ENCODE measurements at places on chromosomes 5 and 9.

GRCh38 chr5:157457391-157457790 is 2.6 kb upstream of the NIPAL4 start:
- DNase-seq, result no peak

DNA sequence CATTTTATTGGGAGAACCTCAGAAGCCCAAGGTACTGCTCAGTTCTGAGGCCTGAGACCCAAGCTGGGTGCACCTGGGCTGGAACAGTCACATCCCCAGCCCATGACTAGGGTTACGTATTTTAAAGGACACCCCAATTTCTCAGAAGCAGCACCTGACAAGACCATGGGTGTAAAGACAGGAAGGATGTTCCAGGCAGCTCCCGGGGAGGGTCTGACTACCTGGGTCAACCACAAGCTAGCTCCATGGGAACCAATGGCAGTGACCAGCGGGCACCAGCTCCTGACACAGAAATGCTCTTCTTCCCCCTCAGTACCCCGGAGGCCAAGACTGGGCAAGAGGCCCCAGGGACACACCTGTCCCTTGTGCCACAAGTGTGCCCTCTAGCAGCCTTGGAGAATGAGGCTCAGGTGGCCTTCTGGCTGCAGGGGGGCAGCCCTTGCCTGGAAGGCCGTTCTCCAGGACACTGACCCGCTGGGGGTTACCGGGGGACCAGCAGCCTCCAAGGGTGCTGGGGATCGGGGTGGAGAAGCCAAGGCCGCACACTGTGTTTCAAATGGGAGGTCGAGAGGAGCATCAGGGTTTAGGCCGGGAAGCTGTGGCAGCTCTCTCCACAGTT is 52.6 kb downstream of the IPPK start:
- no peak for DNase-seq

DNA sequence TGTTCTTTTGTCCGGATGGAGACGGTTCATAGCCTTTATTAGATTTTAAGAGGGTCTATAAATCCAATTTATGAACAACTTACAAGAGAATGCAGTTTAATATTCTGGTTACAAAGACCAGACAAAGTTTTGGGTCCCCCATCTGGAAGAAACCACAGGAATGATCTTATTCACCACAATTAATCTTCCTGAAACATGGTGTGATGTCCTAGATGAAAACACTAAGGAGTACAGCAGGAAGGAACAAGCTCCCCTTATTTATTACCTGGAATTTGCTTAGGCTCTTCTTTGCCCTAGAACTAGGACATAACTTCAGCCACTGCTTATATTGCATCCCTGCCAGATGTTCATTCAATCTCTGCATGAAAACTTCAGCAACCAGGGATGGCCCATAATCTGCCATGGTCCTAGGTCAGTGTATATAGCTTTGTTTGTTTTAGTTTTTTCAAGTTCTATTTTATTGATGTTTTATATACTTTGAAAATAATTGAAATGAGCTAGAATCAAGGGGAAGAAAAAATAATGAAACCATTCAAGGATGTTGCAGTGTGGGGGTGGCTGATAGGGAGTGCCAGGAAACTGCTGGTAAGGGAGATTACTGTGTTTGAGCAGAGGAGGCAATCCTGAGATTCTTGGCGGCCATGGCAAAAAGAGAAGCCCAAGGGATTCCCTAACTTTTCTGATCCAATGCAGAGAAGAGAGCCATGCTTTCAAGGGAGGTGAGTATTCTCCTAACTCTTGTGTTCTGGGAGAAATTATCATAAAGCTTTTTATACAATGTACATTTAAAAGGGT is 16.8 kb downstream of the TXNDC8 start:
- DNase-seq, result no peak

- DNase-seq, result peak; percentile 84
Observed at GRCh38 chr5:176647843-176648473, 674 bp downstream of the TSPAN17 start.

DNA sequence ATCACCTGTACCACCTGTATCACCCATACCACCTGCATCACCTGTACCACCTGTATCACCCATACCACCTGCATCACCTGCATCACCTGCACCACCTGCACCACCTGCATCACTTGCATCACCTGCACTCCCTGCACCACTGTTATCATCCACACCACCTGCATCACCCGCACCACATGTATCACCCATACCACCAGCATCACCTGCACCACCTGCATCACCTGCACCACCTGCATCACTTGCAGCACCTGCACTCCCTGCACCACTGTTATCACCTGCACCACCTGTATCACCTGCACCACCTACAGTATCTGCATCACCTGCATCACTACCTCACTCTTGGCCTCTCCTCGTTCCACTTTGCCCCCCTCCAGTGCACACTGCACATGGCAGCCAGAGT is 63.2 kb upstream of the CKMT2 start:
- DNase-seq, result no peak

GRCh38 chr9:19023078-19023477 is 9.9 kb downstream of the SAXO1 start:
- no peak for DNase-seq

- no peak for DNase-seq
Observed at GRCh38 chr9:111965566-111966019, 69.0 kb downstream of the UGCG start.

- DNase-seq, result no peak
Observed at GRCh38 chr9:89743573-89744254, 138.9 kb downstream of the GADD45G start.

- no peak for DNase-seq
Observed at GRCh38 chr5:83031381-83031780, 45.8 kb downstream of the TMEM167A start.

GRCh38 chr9:98280574-98280973 is 25.1 kb upstream of the TBC1D2 start:
- no peak for DNase-seq

DNA sequence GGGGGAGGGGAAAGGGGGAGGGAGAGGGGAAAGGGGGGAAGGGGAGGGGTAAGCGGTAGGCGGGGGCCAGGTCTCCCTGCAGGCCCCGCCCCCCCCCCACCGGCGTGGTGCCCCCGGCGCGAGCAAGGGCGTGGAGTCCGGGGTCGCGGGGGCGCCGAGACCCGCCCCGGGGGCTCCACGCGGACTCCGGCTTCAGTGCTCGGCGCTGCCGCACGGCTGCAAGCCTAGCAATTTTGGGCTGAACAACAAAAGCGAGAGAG is 10.8 kb downstream of the C9orf50 start:
- DNase-seq, result no peak

- no peak for DNase-seq
Observed at GRCh38 chr9:115952430-115953292, 200.9 kb upstream of the PAPPA start.

- DNase-seq, result no peak
Observed at GRCh38 chr5:142143878-142144277, 35.3 kb downstream of the NDFIP1 start.

DNA sequence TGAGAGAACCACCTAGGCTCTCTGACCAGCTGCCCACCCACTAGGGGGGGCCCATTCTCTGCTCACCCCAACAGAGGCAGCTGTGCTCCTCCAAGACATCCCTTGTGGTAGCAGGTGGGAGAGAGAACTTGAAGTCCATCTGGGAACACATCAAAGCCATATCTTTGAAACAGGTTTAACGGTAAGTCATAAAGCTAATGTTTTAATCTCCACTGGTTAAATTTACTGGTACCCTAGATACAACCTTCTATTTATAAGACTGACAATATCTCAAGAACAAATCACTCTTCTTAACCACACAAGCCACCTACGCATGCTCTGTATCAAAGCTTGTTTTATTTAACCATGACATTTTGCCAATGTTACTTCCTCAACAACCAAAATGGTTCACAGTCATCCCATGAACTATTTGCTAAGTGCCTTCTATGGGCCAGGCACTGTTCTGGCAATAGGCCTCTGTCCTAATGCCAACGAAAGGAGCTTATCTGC is 20.4 kb downstream of the AUH start:
- no peak for DNase-seq

- DNase-seq, result no peak
Observed at GRCh38 chr5:79135790-79136553, 24.4 kb downstream of the BHMT start.

GRCh38 chr5:56624751-56625150 is 190.6 kb upstream of the MAP3K1 start:
- DNase-seq, result no peak

DNA sequence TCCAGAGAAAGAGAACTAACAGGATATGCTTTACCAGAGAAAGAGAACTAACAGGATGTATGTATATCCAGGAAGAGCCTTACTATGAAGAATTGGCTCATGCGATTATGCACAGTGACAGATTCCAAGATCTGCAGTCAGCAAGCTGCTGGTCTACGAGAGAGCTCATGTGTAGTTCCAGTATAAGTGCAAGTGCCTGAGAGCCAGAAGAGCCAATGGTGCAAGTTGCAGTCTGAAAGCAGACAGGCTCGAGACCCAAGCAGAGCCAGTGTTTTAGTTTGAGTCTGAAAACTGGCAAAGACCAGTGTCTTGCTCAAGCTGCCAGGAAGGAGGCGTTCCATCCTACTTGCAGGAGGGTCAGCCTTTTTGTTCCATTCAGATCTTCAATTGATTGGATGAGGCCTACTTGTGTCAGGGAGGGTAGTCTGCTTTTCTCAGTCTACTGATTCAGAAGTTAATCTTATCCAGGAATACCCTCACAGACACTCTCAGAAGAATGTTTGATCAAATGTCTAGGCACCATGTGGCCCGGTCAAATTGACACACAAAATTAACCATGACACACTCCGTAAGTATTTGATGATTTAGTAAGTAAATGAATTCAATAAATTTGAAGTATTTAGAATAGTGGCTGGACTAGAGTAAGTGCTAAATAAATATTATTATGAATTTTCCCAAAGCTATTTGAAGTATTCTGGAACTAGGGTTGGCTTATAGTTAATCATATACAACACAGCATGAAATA is 372.1 kb upstream of the SGCD start:
- no peak for DNase-seq

- DNase-seq, result peak; percentile 72
Observed at GRCh38 chr9:33852216-33852826, 35.4 kb downstream of the UBE2R2 start.

DNA sequence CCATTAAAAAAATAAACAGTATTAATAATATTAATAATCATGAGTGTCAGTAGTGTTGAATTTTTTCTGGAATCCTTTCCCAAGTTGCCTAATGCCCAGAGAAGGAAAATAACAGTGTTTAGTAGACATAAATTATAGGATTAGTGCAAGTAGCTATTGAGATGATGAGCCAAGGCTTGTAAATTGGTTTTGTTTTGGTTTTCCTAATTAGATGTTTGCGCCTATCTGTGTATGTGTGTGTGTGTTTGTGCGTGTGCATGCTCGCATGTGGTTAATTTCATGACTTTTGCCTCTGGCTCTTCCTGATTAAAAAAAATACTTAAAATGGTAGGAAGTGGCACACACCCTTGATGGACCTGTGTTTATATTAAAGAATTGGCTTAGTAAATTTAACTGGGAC is 55.4 kb downstream of the FXN start:
- no peak for DNase-seq

DNA sequence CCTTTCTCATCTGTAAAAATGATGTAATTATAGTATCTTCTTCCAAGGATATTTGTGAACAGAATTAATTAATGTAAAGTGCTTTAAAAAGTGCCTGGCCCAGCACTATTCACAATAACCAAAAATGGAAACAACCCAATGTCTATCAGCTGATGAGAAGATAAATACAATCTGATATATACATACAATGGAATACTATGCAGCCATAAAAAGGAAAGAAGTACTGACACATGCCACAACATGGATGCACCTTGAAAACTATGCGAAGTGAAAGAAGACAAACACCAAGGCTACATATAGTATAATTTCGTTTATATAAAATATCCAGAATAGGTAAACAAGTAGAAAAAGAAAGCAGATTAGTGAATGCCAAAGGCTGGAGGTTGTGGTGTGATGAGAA is 24.1 kb downstream of the DPYSL3 start:
- DNase-seq, result no peak

DNA sequence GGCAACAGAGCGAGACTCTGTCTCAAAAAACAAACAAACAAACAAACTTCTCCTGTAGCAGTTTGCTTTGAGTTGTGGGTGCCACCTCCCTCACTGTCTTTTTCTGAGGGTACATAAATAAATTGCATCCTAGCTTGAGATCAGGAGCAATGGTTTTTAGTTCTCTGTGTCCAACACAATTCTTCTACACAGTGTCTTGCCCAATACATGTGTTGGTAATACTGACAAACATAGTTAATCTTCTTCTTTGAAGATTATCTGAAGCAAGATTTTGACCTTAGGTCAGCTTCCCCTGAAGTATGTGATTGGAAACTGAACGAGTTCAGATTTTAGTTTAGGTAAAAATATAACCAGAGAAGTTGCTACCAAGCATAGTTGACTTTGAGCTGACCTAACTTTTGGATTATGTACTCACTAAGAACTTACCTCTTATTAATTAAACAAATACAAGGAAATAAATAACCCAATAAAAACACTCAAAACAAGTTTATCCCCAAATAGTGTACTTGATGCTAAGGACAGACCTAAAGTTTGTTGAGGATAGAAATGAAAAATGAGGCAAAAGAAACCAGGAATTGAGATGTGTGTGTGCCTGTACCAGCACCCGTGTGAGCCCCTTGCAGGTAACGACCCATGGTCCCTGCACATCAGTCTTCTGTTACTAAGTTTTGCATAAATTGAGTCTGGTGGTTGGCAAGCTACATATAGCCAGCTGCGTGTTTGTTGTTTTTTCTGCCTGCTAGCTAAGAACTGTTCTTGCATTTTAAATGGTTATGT is 16.2 kb downstream of the TJP2 start:
- DNase-seq, result no peak

GRCh38 chr9:83505282-83505681 is 32.9 kb downstream of the FRMD3 start:
- no peak for DNase-seq

DNA sequence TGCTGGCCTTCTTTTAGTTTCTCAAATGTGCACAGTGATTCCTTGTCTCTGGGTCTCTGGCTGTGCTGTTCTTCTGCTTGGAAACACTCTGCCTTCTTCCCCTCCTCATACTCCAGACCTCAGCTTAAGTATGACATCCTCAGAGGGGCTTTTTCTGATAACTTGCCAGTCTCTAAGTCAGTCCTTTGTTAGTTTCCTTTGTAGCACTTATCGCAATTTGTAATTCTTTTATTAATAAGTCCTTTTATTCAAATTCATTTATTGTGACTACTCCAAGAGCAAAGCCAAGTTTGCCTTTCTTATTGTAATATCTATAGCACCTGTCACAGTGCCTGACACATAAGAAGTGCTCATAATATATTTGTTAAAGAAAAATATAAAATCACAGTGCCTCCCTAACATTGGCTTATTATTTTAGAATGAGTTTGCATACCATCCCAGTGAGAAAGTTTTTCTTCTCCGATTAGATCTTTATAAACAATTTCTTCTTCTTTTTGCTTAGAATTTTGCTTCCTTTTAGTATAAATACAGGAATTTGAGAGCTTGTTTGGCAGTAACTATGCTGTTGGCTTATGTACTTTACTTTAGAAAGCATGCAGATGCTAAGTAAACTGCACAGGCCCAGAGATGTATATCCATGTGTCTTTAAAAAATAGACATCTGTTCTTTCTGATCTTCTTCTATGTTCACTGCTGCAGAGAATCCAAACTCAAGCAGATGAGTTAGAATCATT is 198.0 kb downstream of the GAS1 start:
- no peak for DNase-seq

DNA sequence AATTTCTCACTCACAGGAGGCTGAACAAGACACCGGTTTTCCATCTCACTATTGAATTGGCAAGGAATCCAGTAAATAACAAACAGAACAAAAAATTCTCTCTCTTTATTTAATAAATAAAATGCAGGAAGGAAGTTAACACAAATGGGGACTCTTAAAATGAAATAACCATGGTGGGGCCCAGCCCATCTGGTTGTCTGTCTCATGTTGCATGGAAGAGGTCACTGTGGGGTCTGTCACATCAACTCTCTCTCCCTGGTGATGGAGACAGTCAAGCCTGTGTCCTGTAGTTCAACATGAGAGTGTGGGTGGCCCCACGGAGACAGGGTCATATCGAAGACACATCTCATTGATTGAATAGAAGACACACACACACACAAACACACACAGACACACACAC is 297.7 kb downstream of the IRX2 start:
- DNase-seq, result no peak
